ENCODE measurements at places on chromosomes 1 and 21.

GRCh38 chr1:3482378-3482849 is 27.9 kb downstream of the ARHGEF16 start:
- no peak for DNase-seq

DNA sequence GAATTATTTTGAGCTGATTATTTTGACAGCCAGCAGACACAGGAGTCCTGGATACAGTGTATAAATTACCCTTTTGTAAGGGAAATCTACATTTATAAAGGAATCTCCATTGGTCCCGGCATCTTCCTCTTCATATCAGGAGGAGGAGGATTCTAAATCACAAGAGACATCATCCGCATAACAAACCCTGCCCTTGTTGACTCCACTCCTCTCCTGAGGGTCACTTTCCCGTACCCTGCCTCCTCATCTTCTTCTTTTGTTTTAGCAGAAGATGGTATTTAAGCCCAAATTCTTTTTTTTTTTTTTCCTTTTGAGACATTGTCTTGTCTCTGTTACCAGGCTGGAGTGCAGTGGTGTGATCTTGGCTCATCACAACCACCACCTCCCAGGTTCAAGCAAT is 14.6 kb upstream of the PKNOX1 start:
- no peak for DNase-seq

DNA sequence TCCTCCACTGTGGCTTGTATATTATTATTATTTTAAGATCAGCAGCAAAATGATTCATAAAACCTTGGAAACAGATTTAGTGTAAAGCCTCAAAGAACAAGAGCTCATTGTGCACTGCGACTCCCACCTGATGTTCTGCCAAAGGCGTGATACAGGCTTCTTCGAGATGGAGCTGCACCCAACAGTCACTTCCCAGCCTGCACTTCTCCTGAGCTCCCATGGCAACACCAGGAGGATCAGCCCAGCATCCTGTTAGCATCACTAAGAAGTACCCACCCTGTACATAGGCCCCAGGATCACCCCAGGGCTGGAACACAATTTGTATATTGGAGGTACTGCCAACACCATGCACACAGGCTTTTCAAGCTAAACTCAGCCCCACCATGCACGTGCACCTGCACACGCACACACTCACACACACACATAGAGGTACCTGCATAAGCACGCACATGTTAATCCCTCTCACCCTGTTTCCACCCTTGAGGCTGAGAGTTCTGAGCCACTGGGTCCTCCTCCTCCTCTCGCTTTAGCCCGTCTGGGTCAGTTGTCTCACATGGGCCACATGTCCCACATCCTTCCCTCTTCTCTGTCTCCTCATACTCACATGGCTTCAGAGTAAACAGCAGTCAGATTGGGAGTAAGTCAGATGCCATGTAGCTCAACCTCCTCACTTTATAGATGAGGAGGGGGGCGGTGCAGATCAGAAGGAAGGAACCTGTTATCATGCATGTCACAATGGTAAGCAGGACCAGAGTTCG is 281.9 kb upstream of the POU3F1 start:
- no peak for DNase-seq

GRCh38 chr1:93257889-93258288 is 77.4 kb downstream of the CCDC18 start:
- no peak for DNase-seq

- DNase-seq: no peak
These were observed 56.0 kb upstream of the CASZ1 start for GRCh38 chr1:10852486-10852885.

DNA sequence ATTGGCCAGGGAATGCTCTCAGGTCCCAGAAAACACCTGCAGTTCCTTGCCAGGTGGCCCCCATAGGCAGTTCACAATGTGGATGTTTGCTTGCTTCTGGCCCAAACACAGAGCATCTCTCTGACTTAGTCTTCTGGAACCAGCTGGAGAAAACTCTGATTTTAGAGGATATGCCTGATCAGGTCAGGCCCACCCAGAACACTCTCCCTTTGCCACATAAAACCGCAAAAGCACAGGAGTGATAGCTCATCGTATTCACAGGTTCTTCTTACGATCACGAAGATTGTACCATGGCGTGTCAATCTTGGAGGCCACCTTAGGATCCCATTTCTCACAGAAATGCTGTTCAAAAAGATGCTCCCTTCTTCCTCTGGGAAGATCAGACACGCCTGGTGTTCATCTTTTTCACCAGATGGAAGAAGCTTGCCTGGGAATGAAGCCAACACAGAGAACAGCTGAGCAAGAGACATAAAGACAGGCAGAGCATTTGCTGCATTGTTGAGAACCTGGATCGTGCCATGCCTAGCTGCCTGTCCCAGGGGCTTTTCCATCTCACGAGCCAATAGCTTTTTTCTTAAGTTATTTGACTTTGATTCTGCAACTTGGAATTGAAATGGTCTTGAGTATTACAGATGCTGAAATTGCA is 11.6 kb upstream of the CD247 start:
- DNase-seq: no peak

- DNase-seq: peak; percentile 37
These were observed 137.7 kb downstream of the LEPR start for GRCh38 chr1:65558215-65558614.

DNA sequence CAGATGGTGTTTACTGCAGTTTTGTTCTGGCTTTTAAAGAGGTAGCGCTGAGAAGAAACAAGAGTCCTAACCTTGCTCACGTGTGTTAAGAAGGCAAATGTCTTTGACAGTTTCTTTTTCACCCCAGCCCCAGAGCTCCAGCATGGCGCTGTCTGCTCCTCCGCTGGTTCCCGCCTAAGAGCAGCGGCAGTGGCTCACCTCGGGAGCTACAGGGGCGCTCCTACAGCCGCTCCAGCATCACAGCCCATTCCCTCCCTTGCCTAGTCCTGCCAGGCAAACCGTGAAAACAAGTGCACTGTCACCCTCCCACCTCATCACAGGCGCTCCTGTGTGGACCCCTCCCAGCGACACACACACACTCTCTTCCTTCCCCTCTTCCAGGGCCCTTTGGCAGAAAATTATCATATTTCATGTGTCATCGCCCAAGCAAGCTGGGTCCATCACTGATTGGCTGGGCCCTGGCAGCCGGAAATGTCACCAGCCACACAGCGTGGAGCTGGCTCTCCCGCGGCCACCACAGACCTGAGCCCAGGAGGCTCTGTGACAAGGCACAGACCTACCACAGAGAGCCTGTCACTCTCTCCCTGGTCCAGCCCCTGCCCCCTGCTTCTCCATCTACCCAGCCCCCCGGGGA is 1.2 kb upstream of the HIVEP3 start:
- peak; percentile 83 for DNase-seq

GRCh38 chr1:28193701-28194161 is 17.2 kb upstream of the PTAFR start:
- DNase-seq: no peak

DNA sequence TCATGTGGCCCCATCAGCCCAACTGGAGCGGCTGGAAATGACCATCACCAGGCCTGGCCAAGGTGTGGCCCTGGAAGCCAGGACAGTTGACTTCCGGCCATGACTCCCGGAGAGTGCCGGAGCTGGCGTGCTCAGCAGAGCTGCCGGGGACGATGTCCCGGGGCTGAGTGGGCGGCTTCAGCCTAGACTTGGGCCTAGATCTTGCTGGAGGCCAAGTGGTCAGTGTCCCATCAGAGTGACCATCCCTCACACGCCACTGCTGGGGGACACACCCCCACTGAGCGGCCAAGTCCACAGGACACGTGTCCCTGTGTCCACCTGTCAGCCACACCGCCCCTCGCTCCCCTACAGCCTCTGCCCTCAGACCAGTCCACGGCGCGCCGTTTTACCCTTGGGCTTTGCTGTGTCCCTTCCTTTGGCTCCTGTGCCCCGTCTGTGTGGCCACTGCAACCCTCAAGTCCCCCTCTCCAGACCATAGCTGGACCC is 4.0 kb downstream of the FAAP20 start:
- no peak for DNase-seq

- no peak for DNase-seq
These were observed 299.6 kb downstream of the USH2A start for GRCh38 chr1:216123446-216124191.

GRCh38 chr1:208088319-208088718 is 155.9 kb downstream of the PLXNA2 start:
- DNase-seq: no peak

DNA sequence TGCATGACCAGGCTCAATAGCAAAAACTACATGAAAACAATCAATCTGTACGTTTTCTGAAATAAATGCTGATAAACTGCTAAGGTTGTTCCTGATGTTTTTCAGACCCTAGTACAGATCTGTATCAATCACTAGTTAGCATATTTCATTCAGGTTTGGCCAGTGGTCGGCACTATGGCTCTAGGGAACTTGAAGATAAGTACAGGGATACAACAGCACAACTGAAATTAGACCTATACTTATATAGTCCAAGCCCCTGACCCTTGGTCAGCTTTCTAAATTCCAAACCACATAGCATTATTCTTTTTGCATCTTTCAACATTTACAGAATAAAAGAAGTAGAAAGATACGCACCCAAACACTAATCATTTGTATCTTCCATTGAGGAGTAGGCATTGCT is 142.7 kb downstream of the PLPPR4 start:
- peak; percentile 9 for DNase-seq

GRCh38 chr1:51726544-51727225 is 109.8 kb downstream of the OSBPL9 start:
- no peak for DNase-seq

GRCh38 chr1:42887366-42887765 is 41.0 kb downstream of the ZNF691 start:
- no peak for DNase-seq

DNA sequence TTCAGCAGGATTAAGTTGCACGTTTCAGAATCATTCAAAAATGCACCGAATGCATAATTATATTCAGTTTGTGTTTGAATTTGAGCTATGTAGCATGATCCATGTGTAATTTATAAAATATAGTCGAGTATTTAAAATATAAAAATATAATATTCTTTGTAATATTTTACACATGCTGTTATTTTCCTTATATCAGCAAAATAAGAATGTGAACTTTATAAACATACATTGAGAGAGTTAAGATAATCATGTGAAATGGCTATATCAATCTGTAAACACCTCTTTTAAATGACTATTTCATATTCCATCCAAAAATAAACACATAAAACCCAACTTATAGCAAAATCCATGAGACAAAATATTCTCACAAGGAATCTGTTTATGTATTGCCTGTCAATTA is 303.7 kb downstream of the LRRC7 start:
- no peak for DNase-seq

DNA sequence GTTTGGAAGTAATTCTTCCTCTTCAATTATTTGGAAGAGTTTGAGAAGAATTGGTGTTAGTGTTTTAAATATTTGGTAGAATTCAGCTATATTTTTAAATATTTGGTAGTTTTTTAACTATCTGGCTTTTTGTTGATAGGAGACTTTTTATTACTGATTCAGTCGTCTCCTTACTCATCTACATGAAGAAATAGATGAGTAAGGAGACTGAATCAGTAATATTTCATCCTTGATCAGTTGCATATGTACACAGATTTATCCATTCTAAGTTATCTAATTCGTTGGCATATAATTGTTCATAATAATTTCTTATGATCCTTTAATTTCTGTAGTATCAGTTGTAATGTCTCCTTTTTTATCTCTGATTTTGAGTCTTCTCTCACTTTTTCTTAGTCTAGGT is 224.1 kb downstream of the GPR52 start:
- DNase-seq: no peak

GRCh38 chr1:175675017-175675416 is 68.4 kb downstream of the TNR start:
- no peak for DNase-seq

DNA sequence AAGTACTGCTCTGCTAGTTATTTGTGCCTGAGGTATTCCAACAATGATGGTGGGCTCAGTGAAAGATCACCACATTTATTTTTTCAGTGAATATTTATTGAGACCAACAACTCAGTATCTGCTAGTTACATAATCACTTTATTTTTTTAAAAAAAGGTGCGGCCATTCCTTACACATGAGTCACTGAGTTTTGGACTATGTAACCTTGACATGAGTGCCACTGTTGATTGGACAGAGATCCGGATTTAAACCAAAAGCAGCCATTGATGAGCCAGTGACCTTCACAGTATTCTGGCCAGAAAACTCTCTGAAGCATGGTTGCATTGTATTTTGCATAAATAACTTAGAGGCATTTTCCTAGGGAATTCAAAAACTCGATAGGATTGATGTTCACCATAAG is 79.5 kb downstream of the NUF2 start:
- no peak for DNase-seq

GRCh38 chr1:84743896-84744295 is 53.6 kb upstream of the SSX2IP start:
- DNase-seq: peak; percentile 17

- peak; percentile 33 for DNase-seq
These were observed 5.8 kb upstream of the CD1C start for GRCh38 chr1:158283965-158284364.

DNA sequence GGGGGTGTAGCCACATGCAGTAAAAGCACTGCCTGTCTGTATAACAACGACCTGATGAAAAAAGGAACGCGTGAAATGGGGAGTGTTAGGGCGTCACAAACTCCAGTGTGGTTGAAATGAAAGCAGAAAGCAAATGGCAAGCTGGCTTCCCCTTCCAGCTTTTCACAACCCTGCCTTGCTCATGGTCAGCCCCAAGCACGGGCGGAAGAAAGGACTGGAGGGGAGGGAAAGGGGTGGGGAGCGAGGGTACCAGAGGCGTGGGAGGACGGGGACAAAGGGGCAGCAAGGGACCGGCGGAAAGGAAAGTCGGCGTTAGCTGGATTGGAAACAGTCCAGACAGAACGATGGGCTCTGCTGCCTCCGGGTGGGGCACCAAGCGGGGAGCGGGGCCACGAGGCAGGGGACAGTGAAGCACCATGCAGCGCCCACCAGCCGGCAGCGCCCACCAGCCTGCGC is 9.6 kb downstream of the VPS26C start:
- DNase-seq: peak; percentile 96

DNA sequence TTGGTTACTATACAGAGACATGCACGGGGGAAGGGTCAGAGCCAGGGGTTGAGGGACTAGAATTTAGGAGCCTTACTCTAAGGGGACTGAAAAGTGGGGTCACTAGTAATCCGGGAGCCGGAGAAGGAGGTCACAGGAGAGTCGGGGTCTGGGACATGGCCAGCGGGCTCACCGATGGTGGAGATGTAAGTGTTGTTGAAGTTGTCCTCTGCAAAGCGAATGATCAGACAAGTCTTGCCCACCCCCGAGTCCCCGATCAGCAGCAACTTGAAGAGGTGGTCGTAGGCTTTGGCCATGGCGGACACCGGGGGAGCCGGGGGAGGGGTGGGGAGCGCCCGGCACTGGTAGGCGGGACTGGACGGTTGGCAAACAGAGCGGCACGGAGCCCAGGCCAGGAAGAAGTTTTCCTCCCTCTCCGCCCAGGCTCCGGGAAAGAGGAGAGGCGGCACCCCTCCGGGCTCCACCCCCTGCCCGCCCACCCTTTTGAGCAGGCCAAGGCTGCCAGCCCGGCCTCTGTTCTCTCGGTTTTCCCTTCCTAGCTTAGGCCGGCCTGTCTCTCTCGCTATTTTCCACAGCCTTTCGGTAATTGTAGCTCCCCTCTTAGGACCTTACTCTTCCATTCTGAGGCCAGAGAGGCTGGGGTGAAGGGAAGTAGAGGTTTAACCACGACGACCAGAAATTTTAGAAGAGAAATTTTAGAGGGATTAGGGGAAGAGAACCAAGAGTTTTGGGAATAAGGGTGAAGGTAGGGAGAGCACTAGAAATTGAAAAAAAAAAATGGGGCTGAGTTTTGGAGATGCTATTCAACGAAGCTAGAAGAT is at the start of gene RAB13:
Gene RAB13 (minus strand): TSS at position 399 of the 821 bp plus-strand sequence. CDS start 103 bp downstream, at position 296.
- peak; percentile 82 for DNase-seq

Data from OCI-M1 (cell line).